ENCODE measurements at places on chromosomes 12 and 14.

DNA sequence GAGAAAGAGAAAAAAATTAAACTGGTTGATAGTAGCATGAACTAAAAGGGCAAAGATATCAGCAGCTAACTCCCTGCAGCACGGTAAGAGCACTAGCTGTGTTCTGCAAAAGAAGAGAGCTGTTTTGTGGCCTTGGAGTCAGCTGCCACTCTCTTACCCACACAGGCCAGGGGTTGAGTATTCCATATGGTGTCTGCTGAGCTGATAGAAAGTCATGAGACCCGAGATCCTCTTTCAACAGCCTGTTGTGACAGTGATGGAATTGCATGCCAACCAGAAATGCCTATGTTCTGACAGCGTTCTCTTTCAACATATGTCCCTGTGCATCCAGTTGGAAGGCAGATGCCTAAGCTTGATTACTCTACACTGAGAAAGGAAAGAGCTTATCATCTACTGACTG, 39.9 kb downstream of the TMTC1 start:
- DNase-seq, result no peak

DNA sequence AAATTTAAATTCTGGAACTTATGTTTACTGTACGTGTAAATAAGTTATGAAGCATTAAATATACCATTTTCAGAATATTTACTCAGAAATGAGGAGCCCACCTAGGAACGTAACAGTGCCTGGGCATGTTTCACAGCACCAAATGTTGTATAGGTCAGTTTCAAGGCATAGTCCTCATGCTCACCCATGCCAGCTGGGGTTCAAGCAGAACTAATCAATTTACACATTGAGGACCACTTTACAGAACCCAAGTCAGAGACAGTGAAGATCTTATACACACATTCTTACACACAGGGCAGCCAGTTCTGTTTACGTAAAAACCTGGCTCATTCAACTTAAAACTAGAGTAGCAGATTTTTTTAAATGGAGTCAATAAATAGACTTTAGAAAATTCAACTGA, 2.0 kb downstream of the KICS2 start:
- DNase-seq, result no peak

GRCh38 chr12:131736446-131737149, 25.7 kb downstream of the SFSWAP start:
- no peak for DNase-seq

DNA sequence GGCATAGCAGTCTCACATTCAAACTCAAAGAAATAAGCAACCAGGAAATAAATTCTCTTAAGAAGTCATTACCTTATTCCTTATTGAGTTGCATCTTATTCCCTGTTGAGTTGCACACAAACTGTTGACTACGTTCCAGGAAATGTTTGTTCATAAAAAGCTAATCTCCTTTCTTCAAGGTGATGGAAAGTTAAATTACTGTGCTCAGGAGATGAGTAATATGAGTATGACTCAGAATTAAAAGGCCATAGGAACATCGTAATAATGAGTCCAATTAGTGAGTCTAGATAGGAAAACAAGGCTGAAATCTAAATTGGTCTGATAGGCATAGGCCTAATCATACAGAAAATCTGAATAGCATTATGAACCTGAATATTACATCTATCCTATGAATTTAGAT, 203.1 kb downstream of the SLC2A13 start:
- DNase-seq, result no peak

DNA sequence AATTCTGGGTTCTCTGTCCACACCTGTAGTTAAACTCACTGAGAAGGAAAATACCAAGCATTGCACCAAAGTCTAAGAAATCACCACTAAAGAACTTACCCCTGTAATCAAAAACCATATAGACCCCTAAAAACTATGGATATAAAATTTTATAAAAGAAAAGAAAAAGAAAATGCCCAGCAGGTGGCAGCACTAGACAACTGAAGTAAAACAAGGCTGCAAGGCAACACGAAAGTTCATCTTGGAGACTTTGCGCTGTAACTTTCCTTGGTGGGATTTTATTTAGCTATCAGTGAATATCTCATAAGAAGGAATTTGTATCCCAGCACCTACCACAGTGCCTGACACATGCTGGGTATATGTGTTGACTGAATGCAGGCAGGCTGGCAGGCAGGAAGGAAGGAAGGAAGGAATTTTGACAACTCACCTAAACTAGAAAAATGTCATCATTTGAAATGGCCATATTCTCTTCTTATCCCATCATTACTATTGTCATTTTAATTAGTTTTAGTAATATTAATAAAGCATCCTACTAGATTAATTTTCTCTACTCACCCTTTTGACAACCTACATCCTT, 68.2 kb upstream of the ETV6 start:
- no peak for DNase-seq

DNA sequence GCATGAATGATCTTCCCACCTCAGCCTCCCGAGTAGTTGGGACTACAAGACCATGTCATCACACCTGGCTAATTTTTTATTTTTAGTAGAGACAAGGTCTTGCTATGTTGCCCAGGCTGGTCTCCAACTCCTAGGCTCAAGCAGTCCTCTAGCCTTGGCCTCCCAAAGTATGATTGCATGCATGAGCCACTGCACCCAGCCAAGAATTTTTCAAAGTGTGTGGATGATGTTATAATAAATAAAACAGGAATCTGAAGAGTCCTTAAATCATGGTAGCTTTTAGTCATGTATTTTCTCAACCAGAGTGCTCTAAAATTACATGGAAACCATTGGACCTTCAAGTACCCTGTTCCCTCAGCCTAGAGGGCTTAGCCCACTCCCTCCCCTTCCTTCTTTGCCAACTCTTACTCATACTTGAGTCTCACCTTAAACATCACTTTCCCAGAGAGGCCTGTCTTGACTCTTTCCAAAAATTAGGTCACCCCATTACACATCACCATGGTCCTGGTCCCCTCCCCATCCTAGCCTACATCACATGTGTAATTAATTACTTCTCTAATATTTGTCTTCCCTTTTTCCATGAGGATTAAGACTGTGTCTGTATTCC, 52.2 kb upstream of the BICDL1 start:
- no peak for DNase-seq

GRCh38 chr14:28365510-28365909, 401.1 kb upstream of the FOXG1 start:
- no peak for DNase-seq

- no peak for DNase-seq
These were observed 183.1 kb downstream of the CAND1 start for GRCh38 chr12:67452119-67452805.

DNA sequence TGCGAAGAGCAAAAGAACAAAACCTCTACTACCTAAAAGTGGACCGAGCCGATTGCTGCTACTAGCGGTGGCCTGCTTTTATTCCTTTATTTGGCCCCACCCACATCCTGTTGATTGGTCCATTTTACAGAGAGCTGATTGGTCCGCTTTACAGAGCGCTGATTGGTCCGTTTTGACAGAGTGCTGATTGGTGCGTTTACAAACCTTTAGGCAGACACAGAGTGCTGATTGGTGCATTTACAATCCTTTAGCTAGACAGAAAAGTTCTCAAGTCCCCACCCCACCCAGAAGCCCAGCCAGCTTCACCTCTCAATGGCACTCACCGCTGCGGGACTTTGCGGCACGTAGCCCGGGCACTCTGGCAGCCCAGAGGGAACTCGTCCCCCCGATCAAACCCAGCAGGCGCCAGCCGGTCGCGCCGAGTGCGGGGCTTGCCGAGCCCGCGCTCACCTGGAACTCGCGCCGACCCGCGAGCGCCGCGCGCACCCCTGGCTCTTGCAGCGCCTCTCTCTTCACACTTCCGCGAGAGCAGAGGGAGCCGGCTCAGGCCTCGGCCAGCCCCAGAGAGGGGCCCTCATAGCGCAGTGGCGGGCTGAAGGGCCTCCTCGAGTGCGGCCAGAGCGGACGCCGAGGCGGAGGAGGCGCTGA, 8.7 kb upstream of the FGD4 start:
- DNase-seq, result no peak

Data from T-helper 1 cell (primary cell).